Breast epithelium (tissue), 4 donors: ENCODE measurements at places on chromosomes 16 and 17. TPM values are rescaled to one million over a fixed set of nuclear protein-coding genes. Genes with fewer than 3 reads are reported as not detected.
A peak's percentile ranks its signal among the peaks of the same experiment; 100 is the strongest.

The KRTAP9-4 gene
- total RNA-seq, result not detected

DNA sequence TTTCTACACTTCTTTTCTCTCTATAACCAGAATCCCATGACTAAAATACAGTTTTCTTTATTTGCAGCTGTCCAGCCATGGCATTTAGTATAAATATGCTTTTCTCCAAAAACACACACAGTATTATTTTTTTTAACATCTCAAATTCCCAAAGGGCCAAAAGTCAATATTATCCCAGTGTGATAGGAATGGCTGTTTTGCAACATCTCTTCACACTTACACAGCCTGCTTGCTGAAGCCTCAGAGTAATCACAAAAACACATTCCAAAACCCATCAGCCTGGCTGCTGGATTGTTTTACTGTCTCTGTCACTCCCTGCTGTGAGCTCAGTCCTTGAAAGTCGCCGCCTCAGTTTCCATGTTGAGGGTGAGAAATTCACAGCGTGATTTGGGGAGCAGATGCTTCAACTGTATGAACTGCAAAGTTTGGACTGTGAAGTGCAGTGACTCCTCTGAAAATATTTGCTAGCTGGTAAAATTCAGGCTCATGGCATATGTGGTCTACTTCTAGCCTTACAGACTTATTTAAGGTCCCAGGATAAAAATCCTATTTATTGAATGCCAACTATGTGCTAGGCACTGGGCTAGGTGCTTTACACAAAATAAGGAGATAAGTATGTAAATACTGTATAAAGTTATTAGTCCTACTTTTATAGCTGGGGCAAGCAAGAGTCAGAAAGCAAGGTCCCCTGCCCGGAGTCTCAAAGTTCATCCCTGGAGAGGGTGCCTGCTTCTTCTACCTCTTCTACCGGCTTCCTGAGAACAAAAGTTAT is 116.5 kb downstream of the SOCS1 start:
- no peak for DNase-seq

The C16orf87 gene
- 5.9 TPM for total RNA-seq

GRCh38 chr17:4721203-4722135 is 9.8 kb upstream of the MED11 start:
- DNase-seq, result no peak

DNA sequence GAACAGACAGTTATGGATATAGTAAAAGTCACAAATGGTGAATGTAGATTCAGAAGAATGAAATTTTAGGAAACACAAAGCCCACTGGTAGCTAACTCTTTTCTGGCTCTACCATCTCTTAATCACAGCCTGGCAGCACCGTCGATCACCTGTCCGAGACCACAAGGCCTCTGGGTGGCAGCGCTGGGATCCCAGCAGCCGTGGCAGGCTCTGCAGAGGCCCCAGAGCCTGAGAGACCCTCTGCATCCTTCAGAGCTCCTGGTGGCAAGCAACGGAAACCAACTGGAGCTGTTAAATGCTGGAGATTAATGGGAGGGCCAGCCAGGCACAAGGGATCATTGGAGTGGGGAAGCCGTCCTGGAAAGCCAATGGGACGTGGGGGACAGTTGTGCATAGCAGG is 26.3 kb downstream of the LAT start:
- no peak for DNase-seq

The HSPB9 gene
- not detected for total RNA-seq

DNA sequence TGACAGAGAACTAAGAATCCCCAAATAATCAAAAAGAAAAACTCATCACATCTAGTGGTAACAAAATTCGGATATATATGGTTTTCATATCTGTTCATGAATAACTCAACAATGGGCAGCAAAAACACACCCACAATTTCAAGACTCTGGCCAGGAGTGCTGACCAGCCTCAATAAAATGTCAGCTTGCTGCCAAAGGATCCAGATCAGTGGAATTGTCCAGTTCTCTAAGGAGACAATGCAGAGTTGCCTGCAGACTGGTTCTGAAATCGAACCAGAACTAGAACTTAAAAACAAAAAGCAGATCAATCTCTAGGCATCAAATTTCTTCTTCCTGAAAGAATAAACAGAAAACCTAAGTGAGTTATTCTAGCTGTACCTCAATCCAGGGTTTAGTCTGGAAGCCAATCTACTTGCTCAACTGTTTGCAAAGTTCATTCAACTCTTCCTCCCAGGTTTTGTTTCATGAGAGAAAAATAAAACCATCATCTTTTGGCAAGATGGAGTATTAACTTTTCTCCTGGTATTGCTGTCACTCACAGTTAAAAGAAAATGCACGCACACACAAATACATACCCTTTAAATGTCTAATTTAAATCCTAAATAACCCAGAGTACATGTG is 61.0 kb downstream of the CFDP1 start:
- no peak for DNase-seq

The PERCC1 gene
- total RNA-seq, result not detected

DNA sequence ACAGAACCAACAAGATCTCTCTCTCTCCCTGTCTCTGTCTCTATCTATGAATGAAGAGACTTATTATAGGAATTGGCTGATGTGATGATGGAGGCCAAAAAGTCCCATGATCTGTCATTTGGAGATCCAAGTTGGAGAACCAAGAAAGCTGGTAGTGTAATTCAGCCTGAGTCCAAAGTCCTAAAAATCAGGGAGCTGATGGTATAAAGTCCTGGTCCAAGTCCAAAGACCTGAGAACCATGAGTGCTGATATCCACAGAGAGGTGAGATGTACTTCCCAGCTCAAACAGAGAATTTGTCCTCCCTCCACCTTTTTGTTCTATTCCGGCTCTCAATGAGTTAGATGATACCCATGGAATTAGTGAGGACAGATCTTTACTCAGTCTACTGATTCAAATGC is 15.4 kb upstream of the TMIGD1 start:
- DNase-seq, result no peak

DNA sequence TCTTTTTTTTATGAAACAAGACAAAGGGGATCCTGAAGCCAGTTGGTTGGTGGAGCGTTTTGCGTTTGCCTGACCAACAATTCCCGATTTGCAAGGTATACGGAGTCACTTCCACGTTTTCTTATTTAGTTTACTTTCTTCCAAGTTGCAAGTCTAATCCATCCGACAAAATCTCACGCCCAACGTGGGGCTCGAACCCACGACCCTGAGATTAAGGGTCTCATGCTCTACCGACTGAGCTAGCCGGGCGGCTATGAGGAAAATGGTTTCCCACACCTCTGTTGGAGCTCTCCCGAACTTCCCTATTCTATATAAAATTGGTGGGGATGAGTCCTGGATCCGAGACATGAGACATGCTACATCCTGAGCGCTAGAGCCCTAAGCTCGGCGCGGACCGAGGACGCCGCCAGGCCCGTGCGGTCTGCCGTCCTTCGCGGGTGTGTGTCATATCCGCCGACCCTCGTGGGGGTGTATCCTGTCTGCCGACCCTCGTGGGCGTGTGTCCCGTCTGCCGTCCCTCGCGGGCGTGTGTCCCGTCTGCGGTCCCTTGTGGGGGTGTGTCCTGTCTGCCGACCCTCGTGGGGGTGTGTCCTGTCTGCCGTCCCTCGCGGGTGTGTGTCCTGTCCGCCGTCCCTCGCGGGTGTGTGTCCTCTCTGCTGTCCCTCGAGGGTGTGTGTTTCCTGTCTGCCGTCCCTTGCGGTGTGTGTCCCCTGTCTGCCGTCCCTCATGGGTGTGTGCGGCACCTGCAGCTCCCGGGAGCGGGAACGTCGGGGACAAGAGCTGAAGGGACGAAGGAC is 22.6 kb downstream of the ZNF213 start:
- peak; percentile 66 for DNase-seq

GRCh38 chr16:83990492-83990891 is 22.4 kb downstream of the NECAB2 start:
- DNase-seq, result no peak

The GOSR2 gene
- total RNA-seq, result 50.9 TPM

DNA sequence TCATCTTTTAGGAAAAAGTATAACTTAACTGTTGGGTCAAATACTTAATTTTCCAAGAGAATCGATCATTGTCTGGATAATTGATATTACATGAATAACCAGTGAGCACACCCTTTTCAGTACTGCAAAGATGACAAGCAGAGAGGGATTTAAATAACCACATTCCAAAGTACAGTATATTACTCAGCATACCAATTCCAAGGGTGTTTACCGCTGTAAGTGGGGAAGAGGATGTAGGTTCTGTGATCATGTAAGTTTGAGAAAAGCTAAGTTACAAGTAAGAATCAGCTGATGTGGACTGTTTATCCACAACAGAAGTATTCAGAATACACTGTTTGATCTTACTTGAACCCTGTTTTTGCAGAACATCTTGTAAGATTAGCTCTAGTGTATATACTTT is 6.1 kb downstream of the GDE1 start:
- DNase-seq, result no peak

DNA sequence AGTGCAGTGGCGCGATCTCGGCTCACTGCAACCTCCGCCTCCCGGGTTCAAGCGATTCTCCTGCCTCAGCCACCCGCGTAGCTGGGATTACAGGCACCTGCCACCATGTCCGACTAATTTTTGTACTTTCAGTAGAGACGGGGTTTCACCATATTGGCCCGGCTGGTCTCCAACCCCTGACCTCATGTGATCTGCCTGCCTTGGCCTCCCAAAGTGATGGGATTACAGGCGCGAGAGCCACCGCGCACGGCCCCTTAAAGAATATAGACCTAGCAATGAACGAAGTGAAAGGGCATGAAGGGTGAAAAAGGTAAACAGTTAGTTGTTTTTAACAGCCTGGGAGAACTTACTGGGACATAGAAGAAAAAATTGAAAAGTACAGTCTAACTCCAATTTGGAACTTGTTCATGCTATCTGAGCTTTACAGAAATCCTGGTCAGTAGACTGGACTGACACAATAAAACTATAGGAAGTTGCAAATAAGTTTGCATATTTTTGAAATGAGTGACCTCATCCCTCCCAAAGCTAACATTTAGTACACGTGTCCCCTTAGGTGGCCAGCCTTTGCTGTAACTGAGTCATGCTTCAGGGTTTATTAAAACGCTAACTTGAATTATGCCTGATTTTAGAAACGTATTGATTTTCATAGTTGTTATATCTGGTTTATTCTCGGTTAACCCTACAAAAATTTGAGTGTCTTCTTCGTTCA is 1.8 kb downstream of the COG1 start:
- DNase-seq, result no peak

The TP53TG3B gene
- 1.2 TPM for total RNA-seq

- no peak for DNase-seq
Measured at GRCh38 chr17:14593956-14594355, 293.1 kb downstream of the HS3ST3B1 start.

The TOM1L1 gene
- 18.4 TPM for total RNA-seq

- DNase-seq, result no peak
Measured at GRCh38 chr16:22005746-22006145, 2.2 kb upstream of the MOSMO start.

DNA sequence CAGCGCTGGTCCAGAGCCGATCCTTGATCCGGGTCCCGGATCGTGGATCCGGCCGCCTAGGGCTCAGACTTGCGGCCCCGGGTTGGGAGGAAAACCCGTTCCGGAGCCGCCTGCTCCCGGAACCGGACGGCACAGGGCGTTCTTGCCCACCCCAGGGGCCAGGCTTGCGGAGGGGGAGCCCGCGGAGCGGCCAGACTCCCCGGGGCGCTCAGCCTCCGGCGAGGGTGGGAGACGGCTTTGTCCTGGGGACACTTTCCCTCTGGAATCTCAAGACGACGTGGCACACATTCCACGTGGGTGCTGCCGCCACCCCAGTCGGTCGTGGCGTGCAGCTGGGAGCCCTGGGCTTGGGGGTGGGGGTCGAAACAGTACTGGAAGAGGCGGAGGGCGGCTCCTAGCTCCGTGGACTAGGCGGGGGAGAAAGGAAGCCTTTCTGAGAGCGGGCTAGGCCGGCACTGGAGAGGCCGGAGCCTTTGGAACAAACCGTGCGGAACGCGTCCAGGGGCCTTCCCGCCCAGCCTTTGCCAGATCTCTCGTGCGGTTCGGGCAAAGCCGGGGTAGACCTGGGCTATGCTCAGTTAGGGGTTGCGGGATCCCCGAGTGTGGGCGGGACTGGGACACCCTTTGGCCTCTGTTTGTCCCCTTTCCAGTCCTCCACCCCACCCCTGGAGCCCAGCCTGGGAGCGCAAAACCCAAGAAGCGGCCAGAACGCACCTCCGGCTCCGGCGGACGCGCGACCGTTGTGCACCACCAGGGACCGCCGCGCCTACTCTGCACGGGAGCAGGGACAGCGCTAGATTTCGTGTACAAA is 26.5 kb downstream of the SREBF1 start:
- DNase-seq, result peak; percentile 76

- no peak for DNase-seq
Measured at GRCh38 chr17:57636985-57637665, 108.0 kb downstream of the CCDC182 start.

The MEOX1 gene
- 11.0 TPM for total RNA-seq

The FOXF1 gene
- total RNA-seq, result not detected

DNA sequence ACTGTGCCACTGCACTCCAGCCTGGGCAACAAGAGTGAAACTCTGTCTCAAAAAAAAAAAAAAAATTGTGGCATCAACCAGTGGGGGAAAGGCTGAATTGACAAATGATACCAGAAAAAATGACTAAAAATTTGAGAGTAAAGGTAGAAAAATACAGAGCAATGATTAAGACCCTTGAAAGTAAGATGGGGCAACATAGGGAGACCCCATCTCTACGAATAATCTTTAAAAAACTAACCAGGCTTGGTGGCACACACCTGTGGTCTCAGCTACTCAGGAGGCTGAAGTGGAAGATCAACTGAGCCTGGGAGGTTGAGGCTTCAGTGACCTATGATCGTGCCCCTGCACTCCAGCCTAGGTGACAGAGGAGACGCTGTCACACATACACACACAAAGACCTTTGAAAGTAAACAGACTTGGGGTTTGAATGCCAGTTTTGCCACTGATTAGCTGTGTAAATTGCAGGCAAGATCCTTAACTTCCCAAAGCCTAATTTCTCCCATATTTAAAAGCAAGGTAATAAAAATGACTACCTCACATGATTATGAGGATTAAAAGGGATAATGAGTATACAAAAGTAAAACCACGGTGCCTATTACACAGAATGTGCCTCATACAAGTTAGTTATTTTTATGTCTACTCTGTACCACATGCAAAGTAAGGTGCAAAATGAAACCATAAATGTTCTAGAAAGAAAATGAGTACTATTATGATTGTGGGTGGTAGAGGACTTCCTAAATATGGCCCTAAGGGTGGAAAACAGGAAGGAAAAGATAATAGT is 21.7 kb upstream of the PAFAH1B1 start:
- no peak for DNase-seq

The RCVRN gene
- total RNA-seq, result 0.15 TPM

GRCh38 chr16:77331043-77331442 is 103.8 kb downstream of the ADAMTS18 start:
- DNase-seq, result no peak

DNA sequence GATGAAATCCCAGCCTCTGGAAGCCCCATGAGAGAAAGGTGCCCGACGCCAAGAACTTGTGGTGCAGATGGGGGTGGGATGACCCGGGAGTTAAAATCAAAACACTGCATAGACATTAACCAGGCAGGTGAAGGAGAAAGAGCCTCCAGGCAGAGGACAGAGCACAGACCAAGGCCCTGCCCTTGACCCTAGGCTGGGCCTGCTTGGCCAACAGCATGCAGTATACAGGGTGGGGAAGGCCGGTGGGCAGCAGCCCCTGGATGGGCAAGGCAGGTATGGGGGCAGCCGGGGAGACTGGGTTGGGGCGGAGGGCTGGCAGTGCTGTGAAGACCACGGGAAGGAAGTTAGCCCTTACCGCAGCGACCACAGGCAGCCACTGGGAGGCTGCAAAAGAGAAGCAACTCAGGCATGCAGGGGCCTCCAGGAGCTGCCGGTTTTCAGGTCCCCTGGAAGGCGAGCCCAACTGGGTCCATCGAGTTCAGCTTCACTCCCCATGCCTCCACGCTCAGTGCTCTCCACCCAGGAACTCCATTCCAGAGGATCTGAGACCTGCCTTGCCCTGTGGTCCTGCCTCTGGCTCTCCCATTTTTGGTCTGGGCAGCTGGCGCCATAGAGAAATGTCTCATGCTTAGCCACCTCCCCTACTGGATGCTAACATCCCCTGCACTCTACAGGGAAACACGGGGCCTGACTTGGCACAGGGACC is 81.2 kb downstream of the C16orf95 start:
- no peak for DNase-seq
